IMR-90 (cell line): ENCODE measurements at places on chromosomes 6 and 20. TPM values are rescaled to one million over a fixed set of nuclear protein-coding genes. Genes with fewer than 3 reads are reported as not detected.
A peak's percentile ranks its signal among the peaks of the same experiment; 100 is the strongest.

The MYCT1 gene
- polyA plus RNA-seq: 0.79 and 0.89 TPM in 2 replicates

DNA sequence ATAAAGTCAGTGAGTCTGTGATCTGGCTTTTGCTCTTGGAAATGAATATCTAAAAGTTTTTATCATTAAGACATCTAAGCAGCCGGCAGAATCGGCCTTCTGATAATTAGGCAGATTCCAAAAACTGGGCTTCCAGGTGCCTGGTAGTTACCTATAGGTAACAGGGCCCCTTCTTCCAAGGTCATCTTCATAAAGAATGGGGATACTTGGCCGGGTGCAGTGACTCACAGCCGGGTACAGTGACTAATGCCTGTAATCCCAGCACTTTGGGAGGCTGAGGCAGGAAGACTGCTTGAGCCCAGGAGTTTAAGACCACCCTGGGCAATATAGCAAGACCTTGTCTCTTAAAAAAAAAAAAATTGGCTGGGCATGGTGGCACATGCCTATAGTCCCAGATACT is 12.9 kb upstream of the RBL1 start:
- H3K4me3 ChIP-seq: no peak overlapping the region
- H3K36me3 ChIP-seq: no peaks in the 10 kb centered on the region
- H3K27me3 ChIP-seq: 0 out of 2 replicates have a peak, but pooled peaks cover 2% of the 10 kb centered on the region
- no peak for DNase-seq
- H3K27ac ChIP-seq: no peak overlapping the region
- no peaks in the 10 kb centered on the region for H3K4me1 ChIP-seq

The DEFB123 gene
- not detected in 2 replicates for polyA plus RNA-seq

DNA sequence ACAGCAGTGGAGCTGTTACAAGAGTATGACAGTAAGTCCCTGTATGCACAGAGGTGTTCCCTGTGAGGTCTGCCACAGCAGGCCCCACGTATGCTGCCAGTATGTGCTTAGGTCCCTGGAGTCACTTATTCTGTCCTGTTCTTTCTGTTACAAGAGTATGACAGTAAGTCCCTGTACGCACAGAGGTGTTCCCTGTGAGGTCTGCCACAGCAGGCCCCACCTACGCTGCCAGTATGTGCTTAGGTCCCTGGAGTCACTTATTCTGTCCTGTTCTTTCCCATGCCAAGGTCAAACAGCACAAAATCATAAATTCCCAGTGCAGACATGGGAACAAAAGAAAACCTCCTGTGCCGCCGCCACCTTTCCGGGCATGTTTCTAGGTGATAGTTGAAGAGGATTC is 192.2 kb downstream of the SASH1 start:
- H3K4me3 ChIP-seq: no peak overlapping the region
- H3K27ac ChIP-seq: no peak overlapping the region; the same call in 1 of the 2 replicates
- H3K36me3 ChIP-seq: peaks cover 54% of the 10 kb centered on the region
- DNase-seq: no peak
- no peaks in the 10 kb centered on the region for H3K27me3 ChIP-seq

The FLRT3 gene
- 1.8 and 2.1 TPM in 2 replicates for polyA plus RNA-seq

DNA sequence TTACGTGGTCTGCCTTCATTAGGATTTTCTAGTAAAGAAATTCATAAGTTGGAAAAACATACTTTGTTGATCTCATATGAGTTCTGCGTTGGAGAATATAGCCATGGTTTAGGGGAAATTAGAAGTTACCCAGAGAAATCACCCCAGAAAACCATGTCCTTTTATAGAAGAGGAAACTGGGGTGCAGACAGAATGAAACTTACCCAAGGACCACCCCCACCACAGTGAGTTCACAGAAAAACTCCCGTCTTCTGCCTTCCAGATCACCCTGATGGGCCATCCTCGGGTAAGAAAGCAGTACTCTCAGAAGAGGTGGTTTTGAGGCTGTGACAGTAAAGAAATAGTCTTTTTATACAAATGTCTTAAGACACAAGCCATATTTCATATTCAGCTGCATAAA is 25.1 kb upstream of the MAFB start:
- H3K27me3 ChIP-seq: no peaks in the 10 kb centered on the region; the same call in none of the 2 replicates
- H3K4me3 ChIP-seq: no peak overlapping the region
- no peak for DNase-seq
- no peak overlapping the region for H3K27ac ChIP-seq
- 0 out of 2 replicates have a peak, but pooled peaks cover 1% of the 10 kb centered on the region for H3K36me3 ChIP-seq

The SIRPB2 gene
- not detected in 2 replicates for polyA plus RNA-seq

The RIPPLY2 gene
- 0.32 TPM in 1 of 2 replicates, not detected in the other for polyA plus RNA-seq

The HUS1B gene
- polyA plus RNA-seq: 0.39 and 0.59 TPM in 2 replicates

DNA sequence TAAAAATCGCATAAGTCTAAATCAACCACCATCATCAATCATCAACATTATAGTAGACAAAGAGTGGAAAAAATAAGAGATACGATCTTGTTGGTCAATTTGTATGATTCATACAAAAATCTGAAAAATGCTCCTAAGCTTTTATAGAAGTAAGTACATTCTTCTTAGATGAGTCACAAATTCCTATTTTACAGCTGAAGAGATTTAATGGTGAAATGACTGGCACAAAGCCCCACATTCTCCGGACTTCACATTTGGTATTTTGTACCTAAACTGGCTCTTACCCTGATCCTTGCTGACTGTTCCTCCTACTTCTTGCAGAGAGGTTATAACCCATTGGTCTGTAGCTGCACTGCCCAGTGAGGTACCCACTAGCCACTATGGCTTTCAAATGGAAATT is 29.9 kb upstream of the PREP start:
- no peak overlapping the region for H3K27ac ChIP-seq
- H3K27me3 ChIP-seq: no peaks in the 10 kb centered on the region
- DNase-seq: peak; percentile 83
- no peaks in the 10 kb centered on the region for H3K36me3 ChIP-seq

DNA sequence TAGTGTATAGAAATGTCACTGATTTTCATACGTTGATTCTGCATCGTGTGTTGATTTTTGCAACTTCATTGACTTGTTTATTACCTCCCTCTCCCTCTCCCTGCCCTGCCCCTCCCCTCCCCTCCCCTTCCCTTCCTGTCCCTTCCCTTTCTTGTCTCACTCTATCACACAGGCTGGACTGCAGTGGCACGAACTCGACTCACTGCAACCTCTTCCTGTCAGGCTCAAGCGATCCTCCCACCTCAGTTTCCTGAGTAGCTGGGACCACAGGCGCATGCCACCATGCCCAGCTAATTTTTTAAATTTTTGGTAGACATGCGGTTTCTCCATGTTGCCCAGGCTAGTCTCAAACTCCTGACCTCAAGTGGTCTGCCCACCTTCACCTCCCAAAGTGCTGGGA is 19.2 kb upstream of the PPP1R14C start:
- H3K27ac ChIP-seq: no peak overlapping the region
- no peaks in the 10 kb centered on the region for H3K36me3 ChIP-seq
- H3K4me1 ChIP-seq: no peaks in the 10 kb centered on the region
- H3K27me3 ChIP-seq: peaks cover 4% of the 10 kb centered on the region
- no peak for DNase-seq

The DDO gene
- 0.13 and 0.15 TPM in 2 replicates for polyA plus RNA-seq

GRCh38 chr20:46312075-46312944 is 4.0 kb upstream of the CDH22 start:
- H3K27me3 ChIP-seq: peaks cover 91% of the 10 kb centered on the region
- H3K36me3 ChIP-seq: no peaks in the 10 kb centered on the region
- H3K4me1 ChIP-seq: no peaks in the 10 kb centered on the region
- no peak overlapping the region for H3K4me3 ChIP-seq

DNA sequence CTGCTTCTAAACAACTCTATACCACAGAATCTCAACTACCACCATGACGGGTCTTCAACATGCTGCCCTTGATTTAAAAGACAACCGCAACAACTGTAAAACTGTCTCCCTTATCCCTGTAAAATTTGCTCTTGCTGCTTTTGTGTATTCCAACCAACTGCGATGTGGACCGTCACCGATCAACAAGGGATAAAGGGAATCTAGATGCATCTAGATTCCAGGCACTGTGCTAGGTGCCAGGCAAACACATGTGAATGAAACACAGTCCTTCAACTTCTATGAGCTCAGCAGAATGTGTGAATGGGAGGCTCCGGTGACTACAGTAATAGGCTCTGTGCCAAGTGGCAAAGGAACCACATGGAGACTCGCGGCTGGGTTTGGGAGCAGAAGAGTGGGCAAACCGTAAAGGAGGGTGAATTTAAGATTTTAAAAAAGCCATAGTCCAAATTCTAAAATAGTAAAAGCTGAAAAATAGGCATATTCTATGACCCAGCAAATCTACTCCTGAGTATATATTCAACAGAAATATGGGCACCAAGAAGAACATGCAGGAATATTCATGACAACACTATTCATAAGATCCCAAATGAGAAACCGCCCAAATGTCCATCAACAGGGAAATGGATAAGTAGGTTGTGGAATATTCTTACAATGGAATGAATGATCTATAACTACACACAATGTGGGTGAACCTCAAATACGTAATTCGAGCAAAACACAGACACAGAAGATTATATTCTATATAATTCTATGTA is 3.7 kb upstream of the PRND start:
- no peaks in the 10 kb centered on the region for H3K36me3 ChIP-seq
- H3K27me3 ChIP-seq: peaks cover 34% of the 10 kb centered on the region
- no peaks in the 10 kb centered on the region for H3K4me1 ChIP-seq
- no peak overlapping the region for H3K27ac ChIP-seq
- no peak for DNase-seq

The EEF1A2 gene
- polyA plus RNA-seq: 3.2 and 4.6 TPM in 2 replicates

GRCh38 chr6:167896648-167897047 is 69.9 kb downstream of the AFDN start:
- H3K27me3 ChIP-seq: no peaks in the 10 kb centered on the region
- no peaks in the 10 kb centered on the region for H3K4me1 ChIP-seq
- DNase-seq: no peak
- no peak overlapping the region for H3K4me3 ChIP-seq

DNA sequence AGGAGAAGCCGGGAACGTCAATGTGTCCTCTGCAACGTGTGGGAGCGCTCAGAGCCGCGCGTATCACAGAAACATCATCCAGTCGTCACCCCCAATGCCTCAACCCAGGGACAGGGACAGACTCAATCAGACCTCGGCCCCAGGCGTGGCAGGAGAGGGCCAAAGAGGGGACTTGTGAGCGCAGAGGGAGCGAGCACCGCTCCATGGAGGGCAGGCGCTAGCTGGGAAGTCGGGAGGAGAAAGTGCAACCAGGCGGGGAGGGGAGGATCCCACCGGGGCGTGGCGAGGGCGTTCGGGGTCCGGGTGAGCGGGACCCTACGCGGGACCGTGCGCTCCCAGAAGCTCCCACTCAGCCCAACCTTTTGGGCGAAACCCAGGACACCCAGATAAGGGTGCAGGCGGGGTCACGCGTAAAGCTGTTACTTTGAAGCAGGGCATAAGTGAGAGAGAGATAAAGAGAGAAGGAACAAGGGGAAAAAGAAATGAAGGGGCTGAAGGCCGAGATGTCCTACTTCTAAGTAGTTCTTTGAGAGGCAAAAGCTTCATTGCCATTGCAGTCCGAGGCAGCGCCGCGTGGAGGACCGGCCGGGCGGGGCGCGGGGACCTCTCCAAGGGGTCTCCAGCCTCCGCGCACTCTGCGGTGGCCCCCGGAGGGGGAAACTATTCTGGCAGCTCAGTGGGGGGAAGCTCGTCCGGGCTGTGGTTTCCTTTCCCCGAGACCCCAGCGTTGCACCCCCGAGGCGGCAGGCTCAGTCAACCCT is 862 bp upstream of the SOBP start:
- H3K27me3 ChIP-seq: peaks cover 16% of the 10 kb centered on the region
- H3K4me1 ChIP-seq: no peaks in the 10 kb centered on the region; the same call in 1 of the 2 replicates
- no peaks in the 10 kb centered on the region for H3K36me3 ChIP-seq
- 0 out of 2 replicates have a peak overlapping the region, but pooled peaks have one; percentile 15 for H3K27ac ChIP-seq

DNA sequence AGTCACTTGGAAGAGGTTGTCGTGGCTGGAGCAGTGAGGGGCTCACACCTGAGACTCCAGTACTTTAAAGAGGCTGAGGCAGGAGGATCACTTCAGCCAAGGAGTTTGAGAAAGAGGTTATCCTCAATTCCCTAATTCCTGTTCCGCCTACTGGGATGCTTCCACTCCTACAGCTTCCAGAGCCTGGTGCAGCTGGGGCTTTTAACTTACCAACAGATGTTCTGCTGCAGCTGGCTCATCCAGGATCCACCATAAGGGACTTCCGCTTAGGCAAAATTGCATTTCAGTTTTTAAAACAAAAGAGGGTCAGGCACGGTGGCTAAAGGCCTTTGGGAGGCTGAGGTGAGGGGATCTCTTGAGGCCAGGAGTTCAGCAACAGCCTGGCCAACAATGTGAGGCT is 59.1 kb upstream of the CDYL start:
- H3K27me3 ChIP-seq: no peaks in the 10 kb centered on the region; the same call in 1 of the 2 replicates
- H3K36me3 ChIP-seq: no peaks in the 10 kb centered on the region
- no peak for DNase-seq
- no peak overlapping the region for H3K27ac ChIP-seq
- H3K4me1 ChIP-seq: no peaks in the 10 kb centered on the region

DNA sequence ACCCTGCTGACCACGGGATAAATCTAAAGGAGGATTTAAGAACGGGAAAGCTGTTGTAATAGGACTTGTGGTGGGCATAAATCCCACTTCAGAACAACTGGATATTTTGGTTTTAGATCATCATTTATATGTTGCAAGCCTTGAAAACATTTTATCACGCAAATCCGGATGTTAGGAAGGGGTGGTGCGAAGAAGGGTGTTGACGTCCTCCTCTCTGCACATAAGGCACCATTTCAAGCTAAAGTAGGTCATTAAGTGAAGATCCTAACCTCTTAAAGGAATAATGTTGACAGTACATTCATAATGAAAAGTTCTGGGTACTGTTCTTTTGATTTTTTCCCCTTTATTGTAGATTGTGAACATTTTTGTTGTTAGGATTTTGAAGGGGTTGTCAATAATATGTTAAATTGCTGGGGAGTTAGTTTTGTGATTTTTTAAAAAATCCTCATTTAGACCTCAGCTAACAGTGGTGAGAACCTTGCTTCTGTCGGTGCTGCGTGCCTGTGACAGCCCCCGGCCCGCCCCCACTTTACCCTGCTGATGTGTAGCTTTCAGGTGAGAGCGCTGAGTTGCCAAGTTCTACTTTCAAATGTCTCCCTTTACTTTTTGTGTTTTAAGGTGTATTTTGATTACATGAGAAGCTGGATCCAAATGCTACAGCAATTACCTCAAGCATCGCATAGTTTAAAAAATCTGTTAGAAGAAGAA is 88.8 kb downstream of the MAP3K4 start:
- no peak for DNase-seq
- no peak overlapping the region for H3K4me3 ChIP-seq
- peaks cover 2% of the 10 kb centered on the region for H3K4me1 ChIP-seq

The ETV7 gene
- polyA plus RNA-seq: 0.17 and 0.19 TPM in 2 replicates

DNA sequence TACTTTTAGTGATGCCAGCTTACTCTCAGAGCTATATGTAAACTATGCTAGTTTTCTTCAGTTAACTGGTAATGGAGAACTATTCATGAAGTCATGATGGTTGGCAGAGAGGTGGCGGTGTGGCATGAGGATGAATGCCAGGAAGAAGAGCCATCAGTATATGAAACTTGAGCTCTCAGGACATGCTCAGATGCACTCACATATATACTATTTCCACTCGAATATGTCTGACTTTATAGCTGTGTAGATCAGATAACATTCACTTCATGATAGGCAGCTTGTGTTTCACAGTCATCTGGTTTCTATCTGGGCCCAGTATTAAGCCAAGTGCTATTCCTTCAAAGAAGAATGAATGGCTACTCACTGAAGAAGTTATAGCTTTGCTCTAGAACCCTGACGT is 46.2 kb upstream of the CEP85L start:
- no peak for DNase-seq
- peaks cover 3% of the 10 kb centered on the region for H3K4me1 ChIP-seq
- H3K27me3 ChIP-seq: no peaks in the 10 kb centered on the region
- no peaks in the 10 kb centered on the region for H3K36me3 ChIP-seq
- no peak overlapping the region for H3K4me3 ChIP-seq
- H3K27ac ChIP-seq: no peak overlapping the region
